ENCODE measurements at places on chromosomes 3 and 15.
A peak's percentile ranks its signal among the peaks of the same experiment; 100 is the strongest.

- no peak for DNase-seq
Observed at GRCh38 chr3:57967590-57967989, 40.6 kb upstream of the FLNB start.

DNA sequence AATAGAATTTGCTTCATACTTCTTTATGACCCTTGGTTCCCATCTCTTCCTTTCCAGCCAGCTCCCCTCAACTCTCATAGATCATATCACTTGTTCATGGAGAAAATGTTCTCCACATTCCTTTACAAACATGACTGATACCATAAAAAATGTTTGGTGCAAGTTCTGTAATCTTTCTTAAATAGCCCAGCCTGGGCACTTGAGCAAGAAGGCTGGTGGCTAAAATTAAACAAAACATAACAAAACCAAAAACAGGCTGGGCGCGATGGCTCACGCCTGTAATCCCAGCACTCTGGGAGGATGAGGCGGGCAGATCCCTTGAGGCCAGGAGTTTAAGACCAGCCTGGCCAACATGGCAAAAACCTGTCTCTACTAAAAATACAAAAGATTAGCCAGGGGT lies 8.9 kb upstream of the POLR2M start:
- no peak for DNase-seq

GRCh38 chr15:101090428-101090790 lies 161.4 kb downstream of the CHSY1 start:
- DNase-seq, result no peak

DNA sequence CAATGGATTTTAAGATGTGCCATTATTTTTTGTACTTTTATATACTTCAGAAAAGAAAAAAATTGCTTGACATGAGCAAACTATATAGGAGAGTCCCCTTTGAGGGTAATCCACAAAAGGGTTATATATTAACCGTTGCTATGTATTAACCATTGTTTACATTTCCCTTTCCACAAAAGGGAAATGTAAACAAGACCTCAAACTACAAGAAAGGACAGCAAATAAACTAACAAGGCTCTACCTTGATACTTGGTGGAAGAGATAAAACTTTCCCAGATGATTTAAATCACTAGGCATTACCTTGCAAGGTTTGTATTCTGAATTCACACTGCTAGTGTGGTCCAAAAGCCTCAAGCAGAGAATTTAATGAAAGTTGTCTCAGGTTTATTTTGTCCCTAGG lies 616.3 kb upstream of the BCHE start:
- no peak for DNase-seq

- no peak for DNase-seq
Observed at GRCh38 chr3:188584958-188585689, 431.2 kb downstream of the LPP start.

- DNase-seq, result no peak
Observed at GRCh38 chr3:9190276-9190675, 59.2 kb downstream of the SRGAP3 start.

DNA sequence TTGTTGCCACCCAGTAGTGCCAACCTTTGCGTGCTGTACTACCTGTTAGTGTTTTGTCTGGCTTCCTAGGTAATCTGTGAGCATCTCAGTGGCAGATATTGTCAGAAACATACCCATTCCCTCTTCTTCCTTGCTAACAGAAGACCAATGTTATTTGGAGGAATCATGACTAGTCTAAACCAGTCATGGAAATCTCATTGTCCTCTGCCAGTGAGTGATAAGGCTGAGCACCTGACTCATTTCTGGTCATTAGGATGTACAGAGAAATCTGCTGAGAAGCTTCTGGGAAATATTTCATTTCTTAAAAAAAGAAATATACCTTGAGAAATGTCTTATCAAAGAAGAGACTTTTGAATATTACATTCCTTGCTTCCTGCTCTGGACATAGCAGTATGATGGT lies 70.1 kb upstream of the CDV3 start:
- no peak for DNase-seq

- no peak for DNase-seq
Observed at GRCh38 chr3:114329823-114330222, 36.0 kb downstream of the TIGIT start.

DNA sequence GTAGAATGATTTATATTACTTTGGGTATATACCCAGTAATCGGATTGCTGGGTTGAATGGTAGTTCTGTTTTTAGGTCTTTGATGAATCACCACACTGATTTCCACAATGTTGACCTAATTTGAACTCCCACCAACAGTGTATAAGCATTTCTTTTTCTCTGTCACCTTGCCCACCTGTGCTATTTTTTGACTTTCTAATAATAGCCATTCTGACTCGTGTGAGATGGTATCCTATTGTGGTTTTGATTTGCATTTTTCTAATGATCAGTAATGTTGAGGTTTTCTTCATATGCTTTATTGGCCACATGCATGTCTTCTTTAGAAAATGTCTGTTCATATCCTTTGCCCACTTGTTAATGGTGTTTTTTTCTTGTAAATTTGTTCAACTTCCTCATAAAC lies 340.8 kb downstream of the PLOD2 start:
- DNase-seq, result no peak

- no peak for DNase-seq
Observed at GRCh38 chr3:152301745-152302181, 33.0 kb downstream of the MBNL1 start.

DNA sequence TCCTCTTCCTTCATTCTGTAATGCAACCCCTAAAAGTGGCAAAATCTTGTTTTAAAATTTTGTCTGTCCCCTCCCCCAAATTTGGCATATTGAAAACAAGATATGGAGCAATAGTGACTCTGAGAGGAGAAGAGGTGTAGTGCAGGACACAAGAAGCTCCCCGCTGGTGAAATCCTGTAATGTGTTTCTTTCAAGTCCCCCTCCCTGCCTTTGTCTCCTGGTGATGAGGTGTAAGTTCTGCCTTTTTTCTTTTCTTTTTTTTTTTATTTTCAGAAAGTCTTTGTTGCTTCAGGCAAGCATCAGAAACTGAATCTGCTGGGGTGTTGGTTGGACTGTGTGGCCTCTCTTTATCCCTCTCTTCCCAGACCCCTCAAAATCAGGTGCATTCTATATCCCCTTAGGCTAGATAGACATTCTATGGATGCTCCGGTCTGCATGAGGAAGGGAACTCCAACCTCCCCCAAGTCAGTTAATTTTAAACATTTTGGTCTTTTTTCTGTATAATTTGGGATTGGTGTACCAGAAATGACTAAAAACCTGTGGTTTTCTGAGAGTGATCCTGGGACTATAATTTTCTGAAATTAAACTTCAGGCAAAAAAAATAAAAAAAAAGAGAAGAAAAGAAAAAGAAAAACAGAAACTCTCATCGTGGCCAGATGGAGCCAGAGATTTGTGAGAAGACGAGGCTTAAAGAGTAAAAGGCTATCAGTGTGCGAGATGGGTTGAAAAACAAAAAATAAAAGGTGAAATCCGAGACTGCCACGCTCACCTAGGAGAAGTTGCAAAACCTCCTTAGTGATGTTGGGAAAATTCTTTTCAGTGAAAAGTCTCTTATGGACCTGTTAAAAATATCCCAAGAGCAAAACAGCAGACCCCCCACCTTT lies 21.4 kb downstream of the ACKR2 start:
- no peak for DNase-seq

DNA sequence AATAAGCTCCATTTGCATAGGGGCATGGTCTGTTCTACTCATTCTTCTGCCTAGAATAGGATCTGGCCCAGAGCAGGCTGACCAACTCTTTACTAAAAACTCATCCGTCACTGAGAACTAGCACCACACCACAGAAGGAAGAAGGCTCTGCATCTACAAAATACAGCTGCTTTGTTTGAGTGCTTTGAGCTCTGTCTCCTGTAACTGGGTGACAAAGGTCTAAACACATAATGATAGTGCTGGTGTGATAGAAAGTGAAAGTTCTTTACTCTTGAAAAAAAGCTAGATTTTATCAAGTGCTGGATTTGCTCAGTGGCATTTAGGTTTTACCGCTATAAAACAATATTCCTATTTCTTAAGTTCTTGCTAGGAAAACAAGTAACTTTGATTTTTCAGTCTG lies 140.7 kb downstream of the FHIT start:
- no peak for DNase-seq

- DNase-seq, result no peak
Observed at GRCh38 chr3:159950156-159950898, 38.3 kb upstream of the IL12A start.

GRCh38 chr3:140277886-140278285 lies 342.9 kb downstream of the CLSTN2 start:
- DNase-seq, result no peak

GRCh38 chr15:68503791-68504680 lies 72.1 kb upstream of the ITGA11 start:
- no peak for DNase-seq

GRCh38 chr15:77179541-77179998 lies 108.7 kb upstream of the TSPAN3 start:
- DNase-seq, result no peak

DNA sequence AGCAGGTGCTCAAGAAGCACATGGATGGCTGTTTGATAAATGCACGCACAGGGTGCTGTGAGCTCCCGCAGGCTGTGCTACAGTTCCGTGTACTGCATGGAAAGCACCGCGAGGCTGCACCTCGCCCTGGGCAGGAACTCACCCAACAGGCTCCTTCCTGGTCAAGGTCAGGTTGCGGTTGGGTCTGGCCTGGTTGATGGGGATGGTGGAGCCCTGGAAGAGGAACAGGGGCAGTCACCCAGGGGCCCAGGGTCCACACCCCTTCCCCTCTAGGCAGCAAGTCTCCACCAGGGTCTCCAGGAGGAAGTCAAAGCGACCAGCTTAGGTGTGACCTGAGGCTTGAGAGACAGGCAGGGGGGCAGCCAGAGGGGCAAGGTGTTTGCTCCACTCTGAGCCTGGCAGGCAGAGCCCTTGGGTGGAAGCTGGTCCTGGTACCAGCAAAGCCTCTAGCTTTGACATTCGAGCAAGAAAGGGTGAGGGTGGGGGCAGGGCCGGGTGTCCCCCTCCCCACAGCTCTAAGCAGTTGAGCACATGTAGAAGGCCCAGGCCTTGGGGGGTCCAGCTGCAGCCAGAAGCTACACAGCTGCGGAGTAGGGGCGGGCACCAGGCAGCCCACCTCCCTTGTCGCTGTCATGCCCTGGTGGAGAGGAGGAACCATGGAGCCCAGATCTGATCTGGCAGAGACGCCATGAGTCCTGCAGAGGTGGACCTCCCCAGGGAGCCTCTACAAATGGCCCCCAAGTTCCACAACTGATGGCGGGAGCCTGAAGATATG lies 46.3 kb upstream of the SLC41A3 start:
- DNase-seq, result no peak

- no peak for DNase-seq
Observed at GRCh38 chr3:17166369-17166768, 281.6 kb downstream of the PLCL2 start.

- DNase-seq, result no peak
Observed at GRCh38 chr15:25238126-25238525, 200.7 kb downstream of the UBE3A start.

DNA sequence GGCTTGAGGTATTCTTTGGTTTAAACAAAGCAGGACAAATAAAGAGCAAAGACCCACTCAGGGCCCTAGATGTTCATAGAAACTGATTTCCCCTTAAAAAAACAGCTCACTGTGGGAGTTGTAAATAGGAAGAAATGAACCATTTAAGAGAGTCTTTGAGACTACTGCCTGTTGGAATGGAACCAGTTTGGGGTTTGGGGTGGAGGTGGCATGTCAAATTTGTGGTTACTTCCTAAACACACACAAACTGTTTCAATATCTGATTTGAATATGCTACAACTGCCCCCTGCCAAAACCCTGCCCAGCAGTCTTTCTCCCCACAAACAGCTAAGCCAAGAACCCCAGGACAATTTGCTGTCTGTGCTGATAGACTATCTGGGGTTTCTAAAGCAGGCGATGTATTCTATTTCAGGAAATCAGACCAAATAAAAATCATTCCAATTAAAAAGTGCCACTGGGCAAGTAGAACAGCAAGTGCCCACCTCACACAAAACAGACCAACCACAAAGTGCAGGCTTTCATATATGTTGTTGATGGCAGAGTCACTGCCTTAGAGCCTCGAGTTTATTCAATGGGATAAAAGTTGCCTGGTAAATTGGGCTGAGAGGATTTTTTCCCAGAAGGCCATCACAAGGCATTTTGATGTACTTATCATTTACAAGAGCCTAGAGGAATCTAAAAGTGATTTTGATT lies 293.9 kb upstream of the PROK2 start:
- DNase-seq, result no peak

GRCh38 chr3:115052906-115053305 lies 94.2 kb downstream of the ZBTB20 start:
- no peak for DNase-seq

- peak; percentile 60 for DNase-seq
Observed at GRCh38 chr3:129593595-129594339, 12.7 kb downstream of the PLXND1 start.

DNA sequence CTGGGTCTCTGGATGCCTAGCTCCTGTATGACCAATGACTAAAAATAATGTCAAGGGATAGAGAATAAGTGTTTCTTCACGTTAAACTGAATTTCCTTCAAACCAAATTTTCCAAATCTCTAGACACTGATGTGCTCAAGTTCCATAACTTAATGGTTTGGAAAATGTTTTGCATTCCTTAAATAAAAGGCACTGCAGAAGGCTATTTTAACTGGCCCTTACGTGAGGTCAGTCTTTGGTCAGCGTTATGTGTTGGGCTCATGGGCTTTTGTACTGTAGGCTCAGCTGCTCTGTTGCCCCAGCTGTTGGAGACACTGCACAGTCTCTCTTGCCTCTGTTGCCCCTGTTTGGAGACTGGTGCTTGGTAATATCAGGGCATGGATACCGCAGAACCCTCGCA lies 188.5 kb downstream of the TPRG1 start:
- no peak for DNase-seq

DNA sequence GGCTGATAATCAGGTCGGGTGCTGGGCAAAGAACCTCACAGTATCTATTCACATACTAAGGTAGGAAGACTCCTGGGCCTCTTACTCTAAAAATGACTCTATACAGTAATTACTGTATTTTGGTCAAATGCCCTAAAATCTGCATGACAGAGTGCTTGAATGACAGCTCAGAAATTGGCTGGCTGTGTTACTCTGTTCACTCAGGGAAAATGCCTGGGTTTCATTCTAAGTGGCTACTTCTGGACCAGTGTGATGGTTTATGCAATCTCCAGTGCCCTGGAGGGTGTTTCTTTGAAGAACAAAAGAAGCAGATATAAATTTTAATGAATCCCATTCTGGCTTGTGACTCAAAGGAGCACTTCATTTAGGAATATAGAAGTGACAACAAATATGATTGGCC lies 2.2 kb downstream of the GABRR3 start:
- no peak for DNase-seq

DNA sequence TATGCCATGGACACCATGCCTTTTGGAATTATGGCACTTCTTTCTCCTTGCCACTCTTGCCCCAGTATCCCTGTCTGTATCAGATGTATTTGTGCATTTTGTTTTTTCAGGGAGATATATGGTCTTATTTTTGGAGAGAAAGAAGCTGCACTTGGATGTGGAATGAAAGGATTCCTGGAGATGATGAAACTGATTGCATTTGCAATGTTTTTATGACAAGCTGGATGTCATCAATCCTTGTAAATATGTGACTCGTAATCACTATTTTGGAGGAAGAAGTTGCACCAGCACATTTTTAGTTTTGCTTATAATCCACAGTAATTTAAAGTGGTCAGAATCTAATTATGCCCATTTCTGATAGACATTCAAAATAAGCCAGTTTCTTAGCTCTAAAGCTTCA lies 165.0 kb downstream of the NR1D2 start:
- no peak for DNase-seq

- no peak for DNase-seq
Observed at GRCh38 chr15:27842526-27842925, 256.6 kb downstream of the OCA2 start.

GRCh38 chr3:115498421-115498820 lies 124.9 kb upstream of the GAP43 start:
- DNase-seq, result no peak

Data from stimulated activated CD8-positive, alpha-beta memory T cell treated with anti-CD3 and anti-CD28 coated beads, Interleukin-7, amount 100 ng/mL, for 48 hours (primary cell).